ENCODE measurements at places on chromosomes 13 and 19. TPM values are rescaled to one million over a fixed set of nuclear protein-coding genes. Genes with fewer than 3 reads are reported as not detected.

Gene TNFSF9
- not detected for total RNA-seq

Gene C19orf33
- not detected for total RNA-seq

Gene PGLYRP1
- total RNA-seq = not detected

Gene PRR36
- total RNA-seq = not detected

Gene ADPRHL1
- 2.2 TPM for total RNA-seq

Gene FUT1
- total RNA-seq = not detected

Gene FAM83E
- total RNA-seq = 3.3 TPM
